ENCODE measurements at places on chromosomes 5 and 9.

DNA sequence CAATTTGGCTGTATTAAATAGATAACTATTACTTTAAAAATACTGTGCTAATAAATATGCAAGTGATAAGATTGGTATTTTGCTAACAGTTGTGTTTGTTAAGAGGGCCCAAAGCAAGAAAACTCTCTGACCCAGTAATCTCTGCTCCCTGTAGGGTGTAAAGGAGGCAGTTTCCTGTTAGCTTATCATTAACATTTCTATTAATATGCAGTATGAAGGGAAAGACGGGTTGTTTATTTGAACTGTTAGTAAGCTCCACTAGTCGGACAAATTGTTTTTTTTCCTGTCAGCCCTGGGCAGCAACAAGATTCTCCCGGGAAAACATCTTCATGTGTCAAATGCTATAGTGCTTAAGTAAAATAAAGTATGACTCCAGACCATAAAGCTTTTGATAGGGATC lies 35.6 kb downstream of the ERP44 start:
- DNase-seq, result no peak

DNA sequence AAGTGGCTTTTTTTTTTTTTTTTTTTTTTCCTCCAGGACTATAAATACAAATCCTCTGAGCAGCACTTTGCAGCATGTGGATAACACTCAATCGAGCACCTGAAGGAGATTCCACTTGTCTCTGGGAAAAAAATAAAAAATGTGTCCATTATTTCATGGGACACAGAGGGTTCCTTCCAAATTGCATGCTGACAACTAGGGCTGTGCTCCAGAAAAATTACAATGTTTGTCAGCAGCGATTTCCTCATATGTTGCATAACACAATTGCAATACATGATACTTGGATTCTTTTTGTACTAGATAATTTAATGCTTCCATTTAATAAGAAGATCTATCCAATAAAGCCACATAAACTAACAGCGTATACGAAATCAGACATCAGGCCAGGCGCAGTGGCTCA lies 84.4 kb downstream of the CDH18 start:
- no peak for DNase-seq

GRCh38 chr5:137309290-137309689 lies 189.8 kb downstream of the SPOCK1 start:
- DNase-seq, result no peak

- no peak for DNase-seq
Observed at GRCh38 chr9:16325966-16326365, 544.5 kb downstream of the BNC2 start.

DNA sequence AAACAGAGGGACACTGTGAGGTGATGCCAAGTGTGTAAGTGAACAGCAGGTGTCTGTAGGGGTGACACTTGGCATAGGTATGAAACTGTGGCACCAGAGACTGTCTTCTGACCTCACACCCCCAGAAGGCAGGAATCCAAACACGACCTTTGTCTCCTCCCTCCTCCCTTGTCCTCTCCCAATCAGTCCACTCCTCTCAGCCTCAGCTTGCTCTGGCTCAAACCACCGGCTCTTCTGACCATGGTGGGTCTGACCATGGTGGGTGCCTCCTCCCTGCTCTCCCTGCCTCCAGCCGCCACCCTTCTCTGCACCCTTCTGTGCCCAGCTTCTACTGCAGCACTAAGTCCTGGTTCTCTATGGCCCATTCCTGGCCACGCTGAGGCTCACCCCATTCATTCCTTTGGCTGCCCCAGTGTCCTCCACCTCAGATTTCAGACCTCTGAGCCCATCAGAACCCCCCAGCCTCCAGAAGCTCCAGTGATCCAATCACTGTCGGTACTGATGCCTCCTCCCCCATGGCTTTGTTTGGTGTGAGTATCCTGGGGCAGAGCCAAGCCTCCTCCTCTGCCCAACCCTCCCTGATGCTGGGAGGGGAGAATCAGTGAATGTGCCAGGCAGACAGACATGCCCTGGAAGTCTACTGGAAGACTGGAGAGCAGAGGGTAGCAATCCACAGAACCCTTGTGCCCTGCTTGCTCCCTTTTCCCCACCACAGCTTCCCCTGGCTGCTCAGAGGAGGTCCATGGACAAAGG lies 1.7 kb upstream of the ARID3C start:
- no peak for DNase-seq

- DNase-seq, result no peak
Observed at GRCh38 chr9:14006386-14007187, 307.4 kb downstream of the NFIB start.

DNA sequence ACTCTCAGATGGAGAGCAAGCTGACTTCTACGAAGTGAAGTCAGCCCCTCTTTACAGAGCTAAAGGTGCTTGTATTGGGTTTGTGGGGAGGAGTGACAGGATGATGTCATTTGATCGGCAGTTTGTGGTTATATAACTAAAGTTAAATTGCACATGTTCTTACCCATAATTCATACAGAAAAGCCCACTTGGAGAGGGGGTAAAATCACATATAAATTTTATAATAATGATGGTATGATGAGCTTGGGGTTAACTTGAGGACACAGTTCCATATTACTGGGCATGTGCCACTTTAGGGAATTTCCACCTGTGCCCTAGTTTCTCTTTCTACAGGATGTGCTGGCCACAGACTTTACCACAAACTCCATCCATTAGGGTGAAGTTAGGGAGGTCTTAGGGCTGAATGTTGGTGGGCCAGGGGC lies 1178.6 kb upstream of the CDH9 start:
- DNase-seq, result no peak

DNA sequence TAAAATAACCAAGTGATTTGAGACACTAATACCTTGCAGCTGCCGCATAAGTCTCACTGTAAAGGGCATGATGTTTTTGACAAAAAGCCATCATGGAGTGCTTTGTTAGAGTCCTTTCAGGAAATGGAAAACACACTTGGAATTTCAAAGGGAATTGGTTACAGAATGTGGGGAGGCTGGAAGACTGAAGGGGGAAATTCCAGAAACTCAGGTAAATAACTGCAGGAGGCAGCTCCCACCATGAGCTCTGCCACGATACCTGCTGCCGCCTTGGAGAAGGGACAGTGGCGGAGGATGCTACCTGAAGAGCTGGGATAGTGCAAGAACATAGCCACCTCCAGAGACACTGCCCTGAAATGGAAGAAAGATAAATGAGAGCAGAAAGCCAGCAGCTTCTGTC lies 66.9 kb downstream of the PRKACG start:
- DNase-seq, result no peak

DNA sequence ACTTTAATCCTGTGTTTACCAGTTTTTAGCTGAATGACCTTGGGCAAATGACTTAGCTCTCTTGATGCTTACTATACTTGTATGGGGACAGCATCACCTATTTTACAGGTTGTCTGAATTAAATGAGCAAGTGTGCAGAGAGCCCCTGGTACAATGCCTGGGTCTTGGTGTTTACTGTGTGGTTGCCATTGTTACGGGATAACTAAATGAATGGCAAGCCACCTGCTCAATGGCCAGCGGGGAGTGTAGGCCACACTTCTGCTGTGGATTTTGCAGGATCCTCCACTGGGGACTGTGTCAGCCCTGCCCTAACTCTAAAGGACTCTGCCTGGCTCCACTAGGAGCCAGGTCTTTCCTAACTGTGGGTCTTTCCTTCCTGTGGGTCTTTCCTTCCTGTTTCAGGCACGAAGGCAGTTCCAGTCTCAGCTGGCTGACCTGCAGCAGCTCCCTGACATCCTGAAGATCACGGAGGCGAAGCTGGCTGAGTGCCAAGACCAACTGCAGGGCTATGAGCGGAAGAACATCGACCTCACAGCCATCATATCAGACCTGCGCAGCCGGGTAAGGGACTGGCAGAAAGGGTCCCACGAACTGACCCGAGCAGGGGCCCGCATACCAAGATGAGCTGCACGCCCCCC lies 10.3 kb upstream of the GLE1 start:
- no peak for DNase-seq

GRCh38 chr5:89418407-89419085 lies 535.6 kb upstream of the MEF2C start:
- no peak for DNase-seq

GRCh38 chr9:68462105-68462775 lies 78.4 kb downstream of the TMEM252 start:
- no peak for DNase-seq

DNA sequence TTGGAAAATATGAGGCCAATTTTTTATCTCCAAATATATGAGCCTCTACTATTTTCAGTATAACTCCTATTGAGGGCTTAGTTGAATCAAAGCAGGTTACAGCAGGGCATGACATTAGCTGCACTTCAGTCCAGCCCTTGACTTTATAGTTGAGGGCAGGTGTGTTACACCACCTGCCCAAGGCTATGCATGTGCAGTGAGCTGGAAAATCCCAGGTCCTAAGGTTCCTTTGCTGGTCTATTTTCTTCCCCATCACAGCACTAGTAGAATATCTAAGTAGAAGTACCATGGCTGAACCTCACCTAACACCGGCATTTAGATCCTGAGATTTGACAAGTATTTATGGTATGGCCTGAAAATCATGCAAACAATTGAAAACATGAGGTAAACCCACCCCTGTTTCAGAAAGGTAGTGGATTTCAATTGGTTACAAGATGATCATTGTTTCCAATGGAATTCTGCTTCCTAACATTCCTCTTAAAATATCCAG lies 201.1 kb downstream of the SEMA5A start:
- DNase-seq, result no peak

GRCh38 chr5:149546974-149547373 lies 4.3 kb downstream of the CSNK1A1 start:
- no peak for DNase-seq

DNA sequence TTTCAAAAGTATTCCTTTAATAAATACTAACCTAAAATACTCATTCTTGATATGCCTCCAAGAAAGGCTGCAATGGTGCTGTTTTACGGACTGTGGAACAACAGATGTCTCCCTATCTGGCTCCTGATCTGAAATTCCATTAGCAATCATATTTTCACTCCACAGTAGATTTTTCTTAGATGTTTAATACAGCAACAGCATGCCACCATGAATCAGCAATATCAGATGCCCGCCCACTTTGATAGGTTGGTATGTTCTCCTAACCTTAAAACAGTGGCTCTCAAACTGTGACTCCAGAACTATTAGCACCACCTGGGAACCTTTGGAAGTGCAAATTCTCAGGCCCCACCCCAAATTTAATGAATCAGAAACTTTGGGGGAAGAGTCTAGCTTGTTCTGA lies 110.2 kb downstream of the MLLT3 start:
- DNase-seq, result no peak

DNA sequence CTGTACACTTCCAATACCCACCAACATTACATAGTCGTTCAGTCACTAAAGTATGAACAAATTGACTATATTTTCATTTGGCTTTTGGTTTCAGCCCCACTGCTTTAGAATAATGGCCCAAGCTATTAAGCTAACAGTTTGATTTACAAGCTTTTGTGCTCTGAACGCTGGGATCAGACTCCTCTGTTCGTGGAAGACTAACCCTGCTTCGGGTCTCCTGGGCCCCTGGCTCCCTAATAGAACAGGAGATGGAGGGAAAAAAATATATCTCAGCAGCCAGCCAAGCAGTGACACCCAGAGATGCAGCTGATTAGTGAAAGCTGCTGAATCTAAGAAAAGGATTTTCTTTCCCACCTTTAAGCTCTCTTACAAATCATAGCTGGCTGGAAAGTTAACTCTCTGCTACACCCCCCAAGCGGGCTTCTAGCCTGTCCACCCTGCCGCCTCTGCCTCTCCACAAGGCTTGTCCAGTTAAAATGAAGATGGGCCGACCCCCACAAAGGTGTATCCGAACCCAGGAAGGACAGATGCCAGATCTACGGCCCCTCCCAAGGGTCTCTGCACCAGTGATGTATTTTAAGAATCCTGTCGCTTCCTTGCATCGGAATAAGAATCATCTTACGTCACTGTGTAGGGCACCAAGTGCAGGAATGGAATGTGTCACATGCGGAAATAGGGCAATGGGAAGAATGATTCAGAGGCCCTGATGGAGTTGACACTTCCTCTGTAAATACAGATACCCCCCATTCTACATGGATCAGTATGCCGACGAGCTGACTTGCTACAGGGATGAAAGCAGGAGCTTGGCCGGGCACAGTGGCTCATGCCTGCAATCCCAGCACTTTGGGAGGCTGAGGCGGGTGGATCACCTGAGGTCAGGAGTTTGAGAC lies 33.4 kb upstream of the BARHL1 start:
- DNase-seq, result no peak

- no peak for DNase-seq
Observed at GRCh38 chr9:37968228-37968701, 64.3 kb upstream of the SLC25A51 start.

GRCh38 chr9:14616188-14616982 lies 76.8 kb downstream of the ZDHHC21 start:
- DNase-seq, result peak; percentile 19

DNA sequence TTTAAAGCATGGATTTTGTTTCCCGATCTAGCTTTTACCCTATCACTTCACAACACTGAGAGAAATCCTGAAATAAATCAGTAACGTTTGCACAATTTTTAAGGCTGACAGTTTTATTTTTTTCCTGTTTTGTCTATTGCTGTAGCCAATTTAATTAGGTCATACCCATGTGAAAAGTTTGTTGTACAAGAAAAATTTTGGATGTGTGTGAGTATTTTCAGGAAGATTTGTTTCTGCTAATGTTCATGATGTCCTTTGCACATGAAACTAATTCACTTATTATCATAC lies 237.8 kb downstream of the ARRDC3 start:
- DNase-seq, result no peak

GRCh38 chr5:109905906-109906305 lies 216.2 kb downstream of the MAN2A1 start:
- no peak for DNase-seq

GRCh38 chr5:180644825-180645273 lies 4.6 kb downstream of the FLT4 start:
- no peak for DNase-seq

- no peak for DNase-seq
Observed at GRCh38 chr5:152634586-152634985, 229.5 kb upstream of the NMUR2 start.

DNA sequence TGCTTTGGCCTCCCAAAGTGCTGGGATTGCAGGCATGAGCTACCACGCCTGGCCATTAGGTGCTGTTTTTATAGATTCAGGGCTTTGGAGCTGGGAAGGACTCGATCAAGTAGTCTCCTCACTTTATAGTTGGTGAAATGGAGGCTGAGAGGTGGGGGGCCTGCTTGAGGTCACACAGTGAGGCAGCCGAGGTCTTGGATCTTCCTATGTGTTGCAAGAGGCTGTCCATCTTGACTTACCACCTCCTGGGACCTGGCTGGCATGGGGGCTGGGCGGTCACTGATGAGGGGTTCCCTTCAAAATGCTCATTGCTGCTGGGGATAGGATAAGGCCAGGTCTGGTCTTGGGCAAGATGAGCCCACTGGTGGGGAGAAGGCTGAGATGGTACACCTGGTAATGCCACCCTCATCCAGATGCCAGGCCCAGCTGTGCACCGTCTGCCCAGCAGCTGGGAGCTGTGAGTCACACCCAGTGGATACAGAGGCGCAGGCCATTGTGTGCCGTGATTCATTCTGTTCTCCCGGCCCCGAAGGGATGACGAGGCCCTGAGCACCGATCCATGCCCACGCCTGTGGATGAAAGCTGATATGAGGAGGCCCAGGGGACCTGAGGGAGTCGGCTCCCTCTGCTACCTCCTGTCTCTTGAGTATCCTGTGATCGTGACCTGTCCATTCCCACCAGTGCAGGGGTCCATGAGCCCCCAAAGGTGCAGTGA lies 10.5 kb upstream of the NDST1 start:
- DNase-seq, result no peak

- no peak for DNase-seq
Observed at GRCh38 chr9:103900466-103900865, 193.6 kb upstream of the SMC2 start.
